Effector memory CD8-positive, alpha-beta T cell (primary cell): ENCODE measurements at places on chromosomes 1 and 21.

DNA sequence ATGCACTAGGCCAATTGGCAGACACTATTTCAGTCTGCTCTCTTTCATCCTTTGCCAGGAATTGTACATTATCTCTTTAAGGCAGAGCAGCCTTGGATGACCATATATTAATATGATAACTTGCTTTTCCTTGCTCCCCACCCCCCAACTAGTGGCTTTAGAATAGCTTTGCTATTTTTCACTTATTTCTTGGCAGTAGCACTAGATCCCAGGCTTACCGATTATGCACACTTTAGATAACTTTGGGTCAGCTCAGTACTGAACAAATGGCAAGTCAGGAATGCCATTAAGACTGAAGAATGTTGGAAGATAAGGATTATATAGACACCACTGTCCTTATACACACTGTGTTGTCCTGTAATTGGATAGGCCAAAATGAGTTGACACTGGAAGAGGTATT is 146.4 kb downstream of the FGGY start:
- DNase-seq = no peak

- DNase-seq = no peak
Measured at GRCh38 chr1:163038928-163039706, 30.0 kb upstream of the RGS4 start.

- no peak for DNase-seq
Measured at GRCh38 chr1:109134423-109134822, 20.5 kb downstream of the ELAPOR1 start.

GRCh38 chr1:164958982-164959768 is 397.3 kb downstream of the LMX1A start:
- DNase-seq = no peak

GRCh38 chr1:215542301-215542700 is 24.8 kb upstream of the KCTD3 start:
- DNase-seq = no peak

GRCh38 chr1:229302740-229303139 is 31.8 kb downstream of the RAB4A start:
- no peak for DNase-seq

DNA sequence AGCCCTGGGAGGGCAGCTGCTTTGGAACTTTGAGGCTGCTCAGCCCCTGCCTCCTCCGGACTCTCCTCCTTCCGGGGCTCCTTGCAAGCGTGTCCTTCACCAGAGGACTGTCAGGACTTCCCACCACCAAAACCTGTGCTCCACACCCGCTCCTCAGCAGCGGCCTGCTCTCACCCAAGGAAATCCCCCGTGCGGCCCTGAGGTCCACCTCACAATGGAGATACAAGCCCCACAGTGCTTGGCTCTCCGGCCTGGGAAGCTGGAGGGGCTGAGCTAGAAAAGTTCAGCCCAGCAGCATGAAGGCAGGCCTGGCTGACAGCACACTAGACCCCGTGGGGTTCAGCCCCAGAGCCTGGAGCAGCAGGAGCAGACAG is 33.6 kb downstream of the PGBD5 start:
- DNase-seq = no peak

DNA sequence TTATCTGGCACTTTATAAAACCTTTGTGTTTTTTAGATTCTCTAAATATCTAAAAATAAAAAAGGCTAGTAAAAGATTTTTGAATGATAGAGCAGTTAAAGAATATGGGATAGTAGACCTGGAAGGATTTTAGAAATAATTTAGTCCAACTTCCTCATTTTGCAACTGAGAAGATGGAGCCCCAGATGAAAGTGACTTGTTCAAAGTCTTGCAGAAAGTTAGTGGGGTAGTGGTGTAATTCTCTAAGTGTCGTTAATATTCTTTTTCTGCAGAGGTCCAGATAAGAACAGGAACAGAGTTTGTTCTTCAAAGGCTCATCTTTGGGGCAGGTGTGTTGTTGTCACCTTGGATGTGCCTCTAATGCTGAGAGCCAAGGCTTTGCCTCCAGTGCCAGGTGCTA is 159.5 kb downstream of the DISC1 start:
- no peak for DNase-seq

DNA sequence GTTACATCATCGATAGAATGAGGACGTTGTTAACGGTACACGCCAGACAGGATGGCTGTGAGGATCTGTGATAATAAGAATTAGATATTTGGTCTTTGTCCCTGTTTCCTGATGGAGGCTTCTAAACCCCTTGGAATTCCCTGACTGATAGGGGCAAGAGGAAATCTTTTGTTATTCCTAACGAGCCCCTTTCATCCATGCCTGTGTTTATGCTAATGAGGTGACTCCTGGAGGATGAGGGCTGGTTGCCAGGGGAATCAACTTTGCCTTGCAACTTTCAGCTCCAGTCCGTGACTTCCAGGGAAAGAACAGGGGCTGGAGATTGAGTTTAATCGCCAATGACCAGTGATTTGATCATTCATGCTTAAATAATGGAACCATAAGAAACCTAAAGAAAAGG is 39.3 kb upstream of the NLRP3 start:
- DNase-seq = no peak

GRCh38 chr1:59428828-59429227 is 131.9 kb downstream of the FGGY start:
- DNase-seq = no peak

GRCh38 chr1:15102646-15103045 is 50.9 kb upstream of the TMEM51 start:
- DNase-seq = no peak

GRCh38 chr1:56920591-56921001 is 45.2 kb downstream of the C8B start:
- no peak for DNase-seq

DNA sequence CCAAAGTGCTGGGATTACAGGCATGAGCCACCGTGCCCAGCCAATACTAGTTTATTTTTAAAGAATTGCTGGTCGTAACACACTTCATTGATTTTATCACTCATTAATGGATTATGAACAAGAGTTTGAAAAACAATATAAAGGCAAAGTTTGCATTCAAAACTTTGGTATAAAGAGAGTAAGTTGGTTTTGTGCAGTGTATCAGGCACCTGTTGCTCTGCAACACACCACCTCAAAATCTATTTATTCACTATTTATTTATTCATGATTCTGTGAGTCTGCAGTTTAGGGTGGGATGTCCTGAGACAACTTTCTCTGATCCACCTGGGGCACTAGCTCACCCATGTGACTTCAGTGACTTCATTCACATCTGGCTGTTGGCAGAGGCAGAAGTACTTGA is 10.2 kb upstream of the METTL18 start:
- DNase-seq = no peak

DNA sequence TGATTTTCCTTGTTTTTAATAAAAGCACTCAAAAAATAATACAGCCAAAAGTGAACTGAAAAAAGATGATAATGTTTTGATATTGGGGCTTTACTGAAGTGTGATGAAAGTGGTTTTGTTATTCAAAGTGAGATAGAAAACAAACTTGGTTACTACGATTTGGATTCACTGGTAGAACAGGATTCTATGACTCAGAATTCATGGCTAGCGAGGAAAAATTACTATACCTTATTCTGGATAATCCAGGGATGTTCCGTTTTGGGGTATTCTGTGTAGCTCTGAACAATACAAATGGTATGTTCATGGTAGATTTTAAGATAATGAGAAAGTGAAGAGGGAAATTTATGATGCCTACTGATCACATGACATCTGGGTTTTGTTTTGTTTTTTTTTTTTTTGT is 117.7 kb downstream of the NRDC start:
- no peak for DNase-seq
